ENCODE measurements at places on chromosomes 1 and 21. TPM values are rescaled to one million over a fixed set of nuclear protein-coding genes. Genes with fewer than 3 reads are reported as not detected.

- no peak for DNase-seq
Observed at GRCh38 chr1:192587386-192588266, 12.1 kb downstream of the RGS1 start.

DMRTA2 gene
- not detected for total RNA-seq

DNA sequence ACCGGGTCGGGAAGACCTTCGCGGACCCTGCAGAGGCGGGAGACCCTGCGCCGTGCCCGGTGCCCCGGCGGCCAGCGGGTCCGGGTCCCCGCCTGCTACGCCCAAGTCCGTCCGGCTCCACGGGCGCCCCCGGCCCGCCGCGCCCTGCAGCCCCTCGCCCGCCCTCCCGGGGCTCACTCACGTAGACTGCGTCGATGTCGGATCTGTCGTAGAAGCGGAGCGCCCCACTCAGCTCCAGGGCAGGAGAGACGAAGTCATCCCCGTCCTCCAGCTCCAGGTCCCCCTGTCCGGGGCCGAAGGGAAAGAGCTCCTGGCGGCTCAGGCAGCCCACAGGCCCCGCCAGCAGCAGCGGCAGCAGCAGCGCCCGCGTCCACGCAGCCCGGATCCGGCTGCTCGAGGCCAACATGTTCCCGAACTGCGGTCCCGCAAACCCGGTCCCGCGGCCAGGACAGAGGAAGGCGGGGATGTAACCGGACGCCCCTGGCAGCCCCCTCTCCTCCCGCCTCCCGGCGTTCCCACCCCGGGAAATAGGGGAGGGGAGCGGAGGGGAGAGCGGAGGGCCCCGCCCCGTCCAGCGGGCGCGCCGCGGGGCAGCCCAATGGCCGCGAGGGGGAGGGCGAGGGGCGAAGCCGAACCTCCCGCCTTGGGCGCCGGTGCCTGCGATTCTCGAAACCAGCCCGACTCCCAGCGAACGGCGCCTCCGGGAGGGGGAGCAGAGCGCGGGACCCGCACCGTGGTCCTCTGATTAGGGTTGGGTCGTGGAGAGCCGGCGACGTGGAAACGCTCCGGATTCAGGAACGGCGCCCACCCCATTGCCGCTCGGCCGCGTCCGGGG, at the start of gene NID1:
TSS of gene NID1 (minus strand) at position 417 of the 835 bp plus-strand sequence. CDS start at position 406, 11 bp downstream.
- peak; percentile 33 for DNase-seq

DNA sequence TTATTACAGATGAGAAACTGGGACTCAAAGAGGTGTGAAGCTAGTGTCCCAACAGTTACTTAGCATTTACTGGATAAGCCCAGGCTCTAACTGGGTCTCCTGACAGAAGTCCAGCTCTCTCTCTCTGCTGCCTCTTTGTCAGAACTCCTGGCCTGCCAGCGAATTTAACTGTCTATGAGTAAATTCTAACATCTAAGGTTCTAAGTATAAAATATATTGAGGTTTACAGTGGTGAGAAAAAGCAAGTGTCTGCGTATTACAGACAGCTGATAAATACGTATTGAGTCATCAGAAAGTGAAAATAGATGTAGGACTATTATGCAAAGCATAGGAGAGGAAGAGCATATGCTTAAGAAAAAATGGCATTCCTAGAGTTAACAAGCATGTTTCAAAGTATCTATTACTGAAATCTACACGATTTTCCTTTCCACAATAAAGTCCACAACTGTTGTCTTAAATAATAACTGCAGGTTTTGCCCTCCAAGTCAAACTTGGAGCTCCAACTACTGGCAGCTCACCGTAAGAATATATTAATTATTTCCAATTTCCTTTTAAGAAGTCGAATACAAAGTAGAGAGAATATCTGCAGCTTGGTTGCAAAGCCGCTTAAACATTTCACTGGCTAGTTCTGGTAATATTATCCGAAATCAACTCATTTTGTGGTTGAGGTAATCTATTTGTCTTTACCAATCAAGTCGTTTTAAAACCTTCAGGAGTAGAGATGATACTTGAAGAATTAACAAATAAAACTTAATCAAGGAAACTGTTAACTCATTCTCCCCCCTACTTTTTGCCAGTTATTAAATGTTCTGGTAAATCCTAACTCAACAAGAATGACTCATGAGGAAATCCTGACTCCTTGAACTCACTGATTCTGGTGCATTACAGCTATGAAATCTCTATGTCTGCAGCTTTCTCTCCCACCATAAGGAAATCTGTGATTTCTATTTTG, 1.4 kb upstream of the RGS2 start:
- peak; percentile 13 for DNase-seq

FTCD gene
- total RNA-seq = 0.55 TPM

Measured in HFFc6 (cell line).